Activated CD8-positive, alpha-beta memory T cell treated with anti-CD3 and anti-CD28 coated beads for 48 hours (primary cell): ENCODE measurements at places on chromosomes 5 and 9.

DNA sequence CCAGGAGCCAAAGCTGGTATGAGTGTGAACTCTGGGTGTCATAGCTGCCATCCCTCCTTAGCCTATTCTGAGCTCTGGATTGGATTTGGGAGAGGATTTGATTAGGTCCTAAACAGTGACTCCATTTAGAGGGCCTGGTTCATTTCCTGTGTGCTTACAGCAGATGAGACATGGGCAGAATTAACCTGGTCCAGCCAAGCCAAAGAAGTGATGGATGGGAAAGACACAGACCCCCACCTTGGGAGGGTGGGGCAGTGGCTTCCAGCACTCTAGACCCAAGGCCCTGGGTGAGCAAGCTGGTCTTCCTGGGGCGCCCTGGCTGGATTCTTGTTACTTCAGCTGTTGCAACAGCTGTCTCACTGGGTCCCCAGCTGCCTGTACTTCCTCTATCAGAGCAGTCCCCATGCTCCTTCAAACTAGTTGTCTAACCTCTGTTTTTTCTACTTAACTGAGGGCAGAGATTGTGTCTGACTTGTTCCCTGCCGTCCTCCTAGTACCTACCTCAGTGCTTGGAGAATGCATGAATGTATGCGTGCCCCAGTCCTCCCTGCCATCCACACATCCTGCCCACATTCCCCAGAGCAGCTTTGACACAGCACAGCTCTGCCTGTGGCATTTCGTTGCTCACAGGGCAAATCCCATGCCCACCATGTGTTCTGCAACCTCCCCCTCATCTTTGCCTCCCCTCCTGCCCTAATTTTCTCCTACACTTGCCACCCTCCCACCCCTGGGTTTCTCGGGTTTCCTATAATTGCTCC, 115.9 kb downstream of the RGS3 start:
- DNase-seq = no peak

GRCh38 chr5:181281984-181282316, 21.0 kb upstream of the TRIM52 start:
- no peak for DNase-seq

DNA sequence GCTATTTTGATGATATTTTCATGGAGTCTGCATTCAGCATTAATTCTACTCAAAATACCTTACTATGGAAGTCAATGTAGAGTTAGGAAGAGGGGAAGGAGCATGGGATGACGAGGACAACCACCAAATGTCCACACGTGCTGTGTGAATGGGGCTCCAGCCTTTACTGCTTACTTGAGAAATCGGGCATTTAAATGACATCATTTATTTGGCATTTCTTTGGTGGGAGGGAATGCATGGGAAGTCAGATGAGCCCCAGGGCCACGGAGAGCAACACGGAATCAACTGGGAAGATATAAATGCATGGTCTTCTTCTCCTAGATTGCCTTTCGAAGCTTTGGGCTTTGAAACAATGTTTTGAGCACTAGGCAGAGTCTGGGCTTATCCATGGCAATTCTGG, 458.5 kb upstream of the KLF4 start:
- DNase-seq = no peak

DNA sequence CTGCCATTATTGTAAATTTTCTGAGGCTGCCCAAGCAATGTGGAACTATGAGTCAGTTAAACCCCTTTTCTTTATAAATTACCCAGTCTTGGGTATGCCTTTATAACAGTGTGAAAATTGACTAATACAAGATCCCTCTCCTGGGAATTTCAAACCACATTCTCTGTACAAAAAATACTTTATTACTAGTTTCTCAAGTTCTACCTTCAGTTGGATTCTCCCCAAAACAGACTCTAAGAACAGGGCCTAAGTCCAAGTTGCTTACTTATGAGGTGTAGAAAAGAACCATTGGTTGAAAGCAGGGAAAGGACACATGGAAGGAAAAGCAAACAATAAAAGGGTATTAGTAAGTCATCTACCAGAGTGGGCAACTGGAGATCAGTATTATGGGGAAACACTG, 343.2 kb downstream of the TMEM232 start:
- no peak for DNase-seq

DNA sequence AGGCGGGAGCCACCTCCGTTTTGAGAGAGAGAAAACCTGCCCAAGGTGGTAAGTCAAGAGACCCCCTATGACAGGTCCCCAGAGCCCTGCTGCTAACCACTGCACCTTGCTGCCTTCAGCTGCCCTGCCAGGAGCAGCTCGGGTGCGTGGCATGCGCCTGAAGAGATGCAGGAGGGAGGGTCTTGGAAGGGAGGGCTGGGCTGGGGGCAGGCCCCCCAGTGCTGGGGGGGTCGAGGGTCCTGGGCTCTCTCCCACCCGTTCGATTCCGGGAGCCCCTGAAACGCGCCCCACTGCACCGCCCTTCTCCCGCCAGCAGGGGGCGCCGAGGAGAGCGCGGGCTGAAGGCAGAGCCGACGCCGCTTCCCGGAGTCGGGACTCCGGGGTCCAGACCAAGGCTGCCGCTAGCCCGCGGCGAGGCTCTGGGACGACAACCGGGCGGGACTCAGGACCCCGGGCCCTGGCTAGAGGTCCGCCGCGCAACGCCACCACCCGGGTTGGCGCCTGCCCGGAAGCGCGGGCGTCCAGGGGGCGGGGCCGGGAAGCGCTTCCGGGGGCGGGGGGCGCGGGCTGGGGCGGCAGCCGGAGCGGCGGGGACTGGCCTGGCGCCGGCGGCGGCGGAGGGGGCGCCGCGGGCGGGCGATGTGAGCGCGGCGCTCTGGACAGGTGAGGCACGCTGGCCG, at the start of gene ZBTB34:
TSS of gene ZBTB34 (plus strand) at position 563 of the 680 bp plus-strand sequence. CDS start 18,761 bp downstream, outside the sequence.
- peak; percentile 63 for DNase-seq

DNA sequence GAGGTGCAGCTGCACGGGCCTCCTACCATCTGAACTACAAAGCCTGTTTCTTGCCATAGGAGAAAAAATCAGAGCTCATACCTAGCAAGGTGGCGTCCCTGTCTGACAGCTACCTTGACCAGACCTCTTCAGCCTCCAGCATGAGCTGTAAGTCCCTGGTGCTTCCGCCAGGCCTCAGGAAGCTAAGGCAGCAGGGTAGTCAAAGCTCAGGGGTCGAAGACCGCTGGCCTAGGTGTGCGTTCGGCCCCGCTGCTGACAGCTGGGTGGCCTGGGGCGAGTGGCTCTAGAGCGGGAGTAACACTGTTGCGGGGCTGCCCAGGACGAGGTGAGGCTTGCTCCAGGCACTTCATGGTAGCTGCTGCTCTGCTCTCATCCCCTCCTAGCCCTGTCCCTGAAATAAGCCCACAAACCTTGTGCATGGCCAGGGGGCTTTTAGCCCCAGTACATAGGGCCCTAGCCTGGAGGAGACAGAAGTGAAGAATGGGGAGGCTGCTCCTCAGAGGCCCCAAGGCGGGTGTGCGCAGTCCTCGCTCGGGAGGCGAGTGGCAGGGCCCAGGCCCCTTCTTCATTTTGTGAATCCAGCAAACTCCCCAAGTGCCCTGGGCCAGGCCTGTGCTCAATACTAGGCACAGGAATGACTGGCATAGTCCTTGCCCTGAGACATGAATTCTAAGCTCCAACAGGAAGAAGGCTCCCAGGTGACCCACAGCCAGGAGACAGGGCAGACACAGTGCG, 5.4 kb downstream of the TOR2A start:
- DNase-seq = no peak

GRCh38 chr9:69145144-69145715, 28.8 kb upstream of the TJP2 start:
- no peak for DNase-seq

GRCh38 chr5:163658702-163659567, 153.5 kb downstream of the MAT2B start:
- no peak for DNase-seq

DNA sequence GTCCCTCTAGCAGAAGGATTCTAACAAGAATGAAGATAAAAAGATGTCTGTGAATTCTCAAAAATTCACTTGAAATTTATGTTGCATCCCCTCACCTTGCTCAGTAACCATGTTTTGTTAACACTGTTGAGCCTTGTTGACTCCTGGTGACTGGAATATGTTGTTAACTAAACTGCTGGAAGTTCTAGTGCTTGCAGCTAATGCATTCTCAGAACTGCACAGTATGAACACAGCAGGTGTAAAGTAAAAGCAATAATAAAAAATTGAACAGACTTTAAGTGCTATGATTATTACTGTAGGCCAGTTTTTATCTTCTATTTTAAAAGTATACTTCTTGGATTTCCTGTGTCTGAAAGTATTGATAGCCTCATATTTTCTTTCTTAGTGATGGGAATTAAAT, 388.7 kb upstream of the PTPRD start:
- no peak for DNase-seq

- no peak for DNase-seq
These were observed 1.0 kb downstream of the IL7R start for GRCh38 chr5:35857606-35858205.

DNA sequence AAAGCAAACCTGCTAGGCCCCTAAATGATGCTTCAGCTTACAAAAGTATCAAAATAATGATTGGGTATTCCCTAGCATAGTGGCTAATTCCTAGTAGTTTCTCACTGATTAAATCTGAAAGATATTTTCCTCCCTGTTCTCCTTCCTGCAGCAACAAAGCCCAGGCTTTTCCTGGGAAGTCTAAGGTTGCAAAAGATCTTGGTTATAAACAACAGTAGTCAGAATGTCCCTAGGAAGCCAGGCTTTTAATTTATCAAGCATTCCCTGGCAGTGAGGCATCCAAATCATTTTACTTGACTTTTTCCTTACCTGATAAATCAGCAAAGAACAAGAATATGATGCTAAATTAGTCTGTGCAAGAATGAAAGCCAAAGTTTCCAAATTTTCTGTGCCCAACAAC, 272.0 kb downstream of the PDE4D start:
- DNase-seq = no peak

DNA sequence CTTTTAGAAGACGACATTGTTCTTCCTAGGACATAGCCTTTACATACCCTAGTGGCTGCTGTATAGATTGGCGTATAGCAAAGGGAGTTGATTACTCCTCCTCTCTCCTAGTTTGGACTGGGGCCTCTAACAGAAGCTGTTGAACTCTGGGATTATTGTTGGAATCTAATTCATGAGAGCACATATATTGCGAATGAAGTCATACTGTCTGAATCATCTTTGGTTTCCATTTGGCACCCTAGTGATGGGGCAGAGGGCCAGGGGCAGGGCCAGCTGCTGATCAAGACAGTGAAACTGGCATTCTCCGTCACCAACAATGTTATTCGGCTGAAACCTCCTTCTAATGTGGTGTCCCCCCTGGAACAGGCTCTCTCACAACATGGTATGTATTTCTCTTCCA, 40.3 kb downstream of the NUP188 start:
- no peak for DNase-seq

DNA sequence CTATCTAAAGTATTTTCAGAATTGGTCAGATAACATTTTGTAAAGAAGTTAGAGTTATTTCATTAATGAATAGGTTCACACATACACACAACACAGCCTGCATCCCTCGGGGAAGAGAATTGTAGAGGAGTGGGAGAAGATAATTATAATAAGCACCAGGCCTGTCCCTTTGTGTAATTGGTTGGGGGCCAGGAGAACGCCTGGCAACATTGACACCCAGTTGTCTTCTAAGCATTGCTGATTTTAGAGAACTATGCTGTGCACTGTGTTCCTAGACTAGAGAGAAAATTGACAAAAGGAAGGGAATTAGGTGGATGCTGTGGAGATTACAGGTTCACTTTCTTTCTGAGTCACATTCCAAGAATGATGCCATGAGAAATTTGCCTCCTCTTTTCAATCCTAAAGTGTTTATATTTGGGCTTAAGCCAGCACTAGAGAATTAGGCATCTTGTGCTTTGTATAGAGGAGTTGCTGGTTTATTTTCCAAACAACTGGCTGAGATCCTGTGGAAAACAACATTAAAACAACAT, 247.6 kb downstream of the COX7C start:
- no peak for DNase-seq

DNA sequence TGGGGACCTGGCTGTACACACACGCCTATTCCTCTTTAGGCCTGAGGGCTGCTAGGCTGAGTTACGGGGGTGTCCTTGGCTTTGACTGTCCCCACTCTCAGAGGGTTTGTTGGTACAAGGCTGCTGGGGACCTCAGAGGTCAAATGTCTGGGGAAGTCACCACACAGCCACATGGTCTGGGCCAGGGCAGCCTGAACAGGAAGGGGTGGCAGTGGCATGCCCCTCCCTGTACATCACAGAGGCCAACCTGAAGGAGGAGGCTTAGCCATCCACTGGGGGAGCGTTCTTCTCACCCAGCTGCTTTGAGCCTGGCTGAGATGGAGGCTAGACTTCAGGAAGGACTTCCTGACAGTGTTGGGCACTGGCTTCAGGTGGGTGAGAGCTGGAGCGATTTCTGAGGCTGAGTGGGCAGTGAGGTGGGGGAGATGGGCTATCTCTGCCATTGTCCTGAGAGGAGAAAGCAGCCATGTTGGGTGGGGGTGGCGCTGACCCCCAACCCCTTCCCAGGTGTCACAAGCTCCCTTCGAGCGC, 36.3 kb downstream of the CXXC5 start:
- DNase-seq = no peak

- DNase-seq = no peak
These were observed 58.5 kb downstream of the CSF2 start for GRCh38 chr5:132132138-132132537.

DNA sequence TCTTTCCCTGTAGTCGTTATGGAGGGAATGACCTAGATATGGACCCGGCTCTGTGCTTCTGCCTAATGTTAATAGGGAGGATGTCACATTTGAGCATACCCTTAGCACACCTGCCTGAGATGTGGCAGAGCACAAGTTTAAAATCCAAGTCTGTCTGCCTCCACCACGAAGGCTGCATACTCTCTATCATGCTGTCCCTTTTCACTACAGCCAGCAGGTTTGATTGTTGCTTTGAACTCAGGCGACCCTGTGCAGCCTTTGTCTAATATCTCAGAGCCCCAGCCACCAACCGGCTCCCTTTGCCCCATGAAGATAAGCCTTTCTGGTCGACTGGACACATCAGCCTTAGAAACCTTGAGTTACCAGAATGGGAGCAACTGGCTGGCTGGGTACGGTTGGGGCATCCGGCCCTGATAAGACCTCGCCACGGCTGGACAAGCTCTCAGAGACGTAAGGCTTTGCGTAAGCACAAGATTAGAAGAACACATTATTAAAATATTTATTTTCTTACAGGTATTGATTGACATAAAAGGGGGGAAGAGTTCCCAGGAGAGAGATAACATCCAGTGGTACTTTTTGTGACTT, 222.0 kb upstream of the TRIM32 start:
- no peak for DNase-seq

DNA sequence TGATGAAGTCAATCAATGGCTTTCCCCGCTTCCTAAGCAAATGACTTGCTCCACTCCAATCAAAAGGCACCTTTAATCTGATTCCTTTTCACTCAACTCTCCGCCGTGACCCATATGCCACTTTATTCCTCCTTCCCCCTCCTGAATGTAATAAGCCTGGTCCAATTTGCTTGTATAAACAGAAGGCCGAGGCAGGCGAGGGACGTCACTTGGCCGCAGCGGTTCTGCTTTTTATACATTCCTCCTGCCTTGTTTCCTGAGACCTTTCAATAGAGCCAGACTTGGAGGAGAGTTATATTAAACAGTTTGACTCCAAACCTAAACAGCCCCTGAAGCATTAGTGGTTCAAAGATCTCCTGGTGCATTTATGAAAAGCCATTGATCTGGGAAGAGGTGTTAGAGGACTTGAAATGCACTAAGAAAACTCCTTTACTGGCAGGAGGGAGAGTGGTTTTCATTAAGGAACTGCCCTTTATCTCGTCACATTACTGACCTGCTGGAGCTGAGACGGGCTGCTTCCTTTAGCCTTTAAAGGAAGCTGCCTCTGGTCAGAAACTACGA, 273.4 kb downstream of the SLIT3 start:
- no peak for DNase-seq
